Kasumi-1 (cell line): ENCODE measurements at places on chromosomes 16 and 17.

DNA sequence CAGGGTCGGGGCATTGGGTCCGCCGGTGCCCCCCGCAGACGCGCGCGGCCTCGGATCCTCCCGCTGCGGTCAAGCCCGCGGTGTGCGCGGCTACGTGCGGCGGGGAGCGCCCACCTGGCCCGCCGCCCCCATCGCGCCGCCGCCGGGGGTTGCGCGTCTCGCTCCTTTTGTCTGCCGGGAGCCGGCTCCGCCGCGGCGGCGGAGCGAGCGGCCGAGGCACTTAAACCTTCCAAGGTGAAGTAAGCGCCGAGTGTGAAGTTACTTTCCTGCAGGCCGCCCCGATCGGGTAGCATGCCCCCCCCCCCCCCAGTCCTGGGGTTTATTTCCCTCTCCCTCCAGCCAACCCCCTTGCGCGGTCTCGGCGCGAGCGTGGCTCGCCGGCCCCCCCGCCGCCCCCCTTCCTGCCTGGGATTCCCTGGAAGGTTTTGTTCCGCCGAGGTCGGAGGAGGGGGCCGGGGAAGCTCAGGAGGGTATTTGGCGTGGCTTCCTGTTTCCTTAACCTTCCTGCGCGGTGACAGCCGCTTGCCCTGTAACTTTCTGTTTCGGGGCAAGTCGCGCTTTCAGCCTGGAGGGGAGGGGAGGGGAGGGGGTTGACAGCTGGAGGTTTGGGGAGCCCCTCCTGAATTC, 56.6 kb upstream of the GSE1 start:
- DNase-seq = peak; percentile 49

GRCh38 chr17:66087073-66087472, 104.9 kb downstream of the CEP112 start:
- DNase-seq = no peak

GRCh38 chr16:15966836-15967546, 17.6 kb downstream of the ABCC1 start:
- no peak for DNase-seq

GRCh38 chr17:80243526-80244433, 16.9 kb upstream of the RNF213 start:
- no peak for DNase-seq

DNA sequence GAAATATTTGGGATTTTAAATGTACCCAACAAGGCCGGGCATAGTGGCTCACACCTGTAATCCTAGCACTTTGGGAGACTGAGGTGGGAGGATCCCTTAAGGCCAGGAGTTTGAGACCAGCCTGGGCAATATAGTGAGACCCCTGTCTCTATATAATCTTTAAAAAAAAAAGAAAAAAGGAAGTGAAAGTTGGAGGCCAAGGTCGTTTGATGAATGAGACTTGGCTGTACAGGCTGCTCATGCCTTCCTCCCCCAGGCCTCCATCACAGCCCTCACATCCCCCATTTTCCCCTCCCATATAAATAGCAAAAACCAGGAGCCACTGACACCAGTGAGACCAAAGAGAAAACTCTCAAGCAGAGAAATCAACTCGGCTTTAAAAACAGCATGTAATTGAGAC, 3.3 kb upstream of the CA7 start:
- DNase-seq = no peak

DNA sequence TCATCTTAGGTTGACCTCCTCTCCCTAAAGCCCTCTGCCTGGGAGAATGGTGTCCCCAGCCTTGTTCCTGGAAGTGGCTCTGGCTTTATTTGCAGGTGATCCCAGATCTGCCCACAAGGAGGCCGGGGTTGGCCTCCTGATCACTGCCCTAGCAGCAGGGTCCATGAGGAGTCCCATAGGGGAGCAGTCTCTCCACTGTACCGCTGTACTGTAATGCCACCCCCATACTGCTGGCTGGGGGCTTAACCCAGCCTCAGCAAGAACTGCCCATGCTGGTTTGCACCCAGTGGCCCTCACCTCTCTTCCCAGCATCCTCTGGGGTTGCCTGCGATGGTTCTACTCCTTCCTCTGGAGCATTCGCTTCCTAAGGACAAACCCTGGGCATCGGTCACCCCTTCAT, 39.1 kb downstream of the PSME3IP1 start:
- DNase-seq = peak; percentile 6
